Foreskin keratinocyte (primary cell): ENCODE measurements at places on chromosomes 12 and 14. TPM values are rescaled to one million over a fixed set of nuclear protein-coding genes. Genes with fewer than 3 reads are reported as not detected.

Gene TAS2R50
- total RNA-seq, result 0.11 and 0.31 TPM in 2 replicates

Gene PPP1R36
- 0.88 and 0.99 TPM in 2 replicates for total RNA-seq

Gene RBP5
- not detected in 2 replicates for total RNA-seq

Gene SERPINA3
- not detected in 2 replicates for total RNA-seq

Gene KRT80
- total RNA-seq, result 2.5 and 5.3 TPM in 2 replicates

Gene ACOT6
- total RNA-seq, result not detected in 2 replicates

Gene GRIP1
- 4.9 and 6.8 TPM in 2 replicates for total RNA-seq

Gene NEMP1
- total RNA-seq, result 16.6 and 20.3 TPM in 2 replicates

Gene FGD4
- total RNA-seq, result 12.1 and 13.9 TPM in 2 replicates

Gene SPTLC2
- 35.0 and 36.6 TPM in 2 replicates for total RNA-seq

Gene SIRT4
- total RNA-seq, result 0.49 and 0.54 TPM in 2 replicates

Gene PLA2G1B
- total RNA-seq, result not detected in 2 replicates

Gene CDCA4
- total RNA-seq, result 74.1 and 81.5 TPM in 2 replicates

Gene SIX6
- total RNA-seq, result not detected in 2 replicates

Gene SMCO2
- 0.75 and 1.3 TPM in 2 replicates for total RNA-seq

Gene SOAT2
- total RNA-seq, result not detected in 2 replicates

Gene GDF3
- total RNA-seq, result not detected in 2 replicates

Gene HOXC5
- 0.67 and 0.85 TPM in 2 replicates for total RNA-seq

Gene RASSF3
- 12.4 and 13.6 TPM in 2 replicates for total RNA-seq

Gene PZP
- not detected in 2 replicates for total RNA-seq

Gene PTPN6
- total RNA-seq, result 22.5 and 23.2 TPM in 2 replicates

Gene INHBE
- 0.07 TPM in 1 of 2 replicates, not detected in the other for total RNA-seq

Gene NOPCHAP1
- total RNA-seq, result 27.3 and 27.8 TPM in 2 replicates

Gene P2RX7
- total RNA-seq, result 0.10 and 0.28 TPM in 2 replicates

Gene TAS2R9
- total RNA-seq, result not detected in 2 replicates

Gene SPX
- total RNA-seq, result 0.18 and 0.31 TPM in 2 replicates

Gene MIPOL1
- total RNA-seq, result 9.3 and 10.2 TPM in 2 replicates

Gene CARMIL3
- 0.07 TPM in 2 replicates for total RNA-seq

Gene KRT75
- 4.7 and 7.5 TPM in 2 replicates for total RNA-seq

Gene TAS2R7
- total RNA-seq, result not detected in 2 replicates

Gene TAS2R42
- total RNA-seq, result not detected in 2 replicates

Gene BHLHE41
- total RNA-seq, result 0.03 and 0.14 TPM in 2 replicates

Gene SLC8A3
- 0.04 TPM in 1 of 2 replicates, not detected in the other for total RNA-seq

Gene PPM1H
- not detected in 2 replicates for total RNA-seq

Gene IGFBP6
- 34.4 and 49.3 TPM in 2 replicates for total RNA-seq

Gene VPS29
- 129 and 133 TPM in 2 replicates for total RNA-seq

Gene AICDA
- not detected in 2 replicates for total RNA-seq

Gene TCL1A
- not detected in 2 replicates for total RNA-seq

Gene LMNTD1
- not detected in 2 replicates for total RNA-seq

Gene JAG2
- total RNA-seq, result 27.4 and 45.2 TPM in 2 replicates

Gene SSTR1
- total RNA-seq, result not detected in 2 replicates
